NCI-H82 (cell line): ENCODE measurements at places on chromosomes 6 and 20.

GRCh38 chr6:68364271-68364805 is 270.7 kb upstream of the ADGRB3 start:
- DNase-seq = no peak

- DNase-seq = peak; percentile 83
Observed at GRCh38 chr6:116268589-116269293, 11.0 kb downstream of the TSPYL1 start.

DNA sequence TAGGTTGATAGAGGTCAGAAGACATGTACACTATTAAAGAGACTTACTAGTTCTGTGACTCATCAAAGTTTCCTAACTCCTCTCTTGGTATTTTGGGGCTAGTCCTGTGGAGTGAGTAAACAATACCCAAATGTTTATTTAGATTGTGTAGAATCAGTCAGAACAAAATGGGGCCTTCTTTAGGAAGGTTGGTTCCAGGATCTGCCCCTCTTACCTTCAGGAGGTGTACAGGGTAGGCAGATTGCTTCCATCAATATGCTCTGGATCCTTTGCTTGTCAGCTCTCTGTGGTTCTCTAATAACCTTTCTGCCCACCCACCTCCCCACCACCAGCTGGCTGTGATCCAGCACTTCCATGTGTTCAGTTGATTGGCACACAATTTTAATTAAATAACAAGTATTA is 107.0 kb downstream of the POPDC3 start:
- DNase-seq = no peak

- DNase-seq = peak; percentile 72
Observed at GRCh38 chr20:43191946-43192863, 2.5 kb upstream of the PTPRT start.

DNA sequence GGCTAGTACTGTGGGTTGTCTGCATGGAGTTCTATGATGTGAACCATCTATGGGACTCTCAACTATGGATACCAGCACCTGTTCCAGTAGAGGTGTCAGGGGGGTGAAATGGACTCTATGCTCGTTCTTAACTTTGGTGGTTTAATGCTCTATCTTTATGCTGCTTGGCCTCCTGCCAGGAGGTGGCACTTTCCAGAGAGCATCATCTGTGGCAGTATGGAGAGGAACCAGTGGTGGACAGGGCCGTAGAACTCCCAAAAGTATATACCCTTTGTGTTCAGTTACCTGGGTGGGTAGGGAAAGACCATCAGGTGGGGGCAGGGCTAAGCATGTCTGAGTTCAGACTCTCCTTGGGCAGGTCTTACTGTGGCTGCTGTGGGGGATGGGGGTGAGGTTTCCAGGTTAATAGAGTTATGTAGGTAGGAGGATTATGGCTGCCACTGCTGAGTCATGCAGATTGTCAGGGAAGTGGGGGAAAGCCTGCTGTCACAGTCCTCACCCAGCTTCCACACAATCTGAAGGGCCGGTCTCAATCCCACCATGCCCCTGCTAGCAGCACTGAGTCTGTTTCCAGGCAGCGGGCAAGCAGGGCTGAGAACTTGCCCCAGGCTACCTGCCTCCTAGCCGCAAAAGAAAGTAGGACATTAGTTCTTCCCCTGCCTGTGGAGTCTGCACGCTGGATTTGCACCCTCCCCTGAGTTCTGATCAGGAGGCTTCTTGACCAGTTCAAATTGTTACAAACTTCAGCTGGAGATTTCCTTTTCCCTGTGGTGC is 284.0 kb downstream of the KCNQ5 start:
- DNase-seq = peak; percentile 91

GRCh38 chr6:43627008-43627825 is 1.8 kb downstream of the GTPBP2 start:
- no peak for DNase-seq

DNA sequence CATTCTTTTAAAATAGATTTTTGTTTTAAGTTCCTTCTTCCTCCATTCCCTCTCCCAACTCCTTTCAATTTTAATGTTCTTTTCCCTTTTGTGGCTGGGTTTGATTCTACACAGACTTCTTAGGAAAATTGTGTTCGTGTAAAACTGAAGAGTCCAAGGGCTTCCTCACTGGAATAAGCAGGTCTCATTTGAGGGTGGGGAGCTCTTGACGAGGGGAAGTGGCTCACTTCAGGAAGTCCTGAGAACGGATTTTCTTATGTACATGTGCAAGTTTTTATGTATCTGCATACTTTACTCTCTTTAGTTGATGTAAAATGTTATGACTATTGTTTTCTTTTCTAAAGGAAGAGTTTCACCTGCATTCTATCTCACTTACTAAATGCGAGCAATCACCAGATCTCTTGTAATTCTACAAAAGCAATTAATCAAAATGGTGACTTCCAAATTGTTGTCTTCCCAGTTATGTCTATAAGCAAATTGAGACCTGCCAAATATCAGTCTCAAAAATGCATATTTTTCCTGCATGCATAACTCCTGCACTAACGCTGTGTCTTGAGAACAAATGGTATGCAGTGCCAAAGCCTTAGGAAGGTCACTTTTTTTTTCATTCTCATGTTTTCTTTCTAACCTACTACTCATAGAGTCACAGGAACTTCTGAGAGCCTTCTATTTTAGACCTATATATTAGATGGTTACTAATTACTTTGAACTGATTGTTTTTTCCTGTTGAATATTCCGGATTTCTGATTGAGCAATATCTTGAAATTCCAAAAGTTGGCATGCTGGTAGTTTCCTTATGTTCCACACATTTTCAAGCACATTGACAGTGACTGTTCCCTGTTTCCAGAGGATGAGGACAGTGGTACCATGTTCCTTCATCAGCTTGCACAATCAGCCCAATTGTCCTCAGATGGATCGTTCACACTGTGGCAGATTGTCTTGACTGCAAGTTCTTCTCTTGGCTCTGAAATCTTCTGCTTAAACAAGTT is 251.9 kb upstream of the PRDM1 start:
- DNase-seq = no peak

DNA sequence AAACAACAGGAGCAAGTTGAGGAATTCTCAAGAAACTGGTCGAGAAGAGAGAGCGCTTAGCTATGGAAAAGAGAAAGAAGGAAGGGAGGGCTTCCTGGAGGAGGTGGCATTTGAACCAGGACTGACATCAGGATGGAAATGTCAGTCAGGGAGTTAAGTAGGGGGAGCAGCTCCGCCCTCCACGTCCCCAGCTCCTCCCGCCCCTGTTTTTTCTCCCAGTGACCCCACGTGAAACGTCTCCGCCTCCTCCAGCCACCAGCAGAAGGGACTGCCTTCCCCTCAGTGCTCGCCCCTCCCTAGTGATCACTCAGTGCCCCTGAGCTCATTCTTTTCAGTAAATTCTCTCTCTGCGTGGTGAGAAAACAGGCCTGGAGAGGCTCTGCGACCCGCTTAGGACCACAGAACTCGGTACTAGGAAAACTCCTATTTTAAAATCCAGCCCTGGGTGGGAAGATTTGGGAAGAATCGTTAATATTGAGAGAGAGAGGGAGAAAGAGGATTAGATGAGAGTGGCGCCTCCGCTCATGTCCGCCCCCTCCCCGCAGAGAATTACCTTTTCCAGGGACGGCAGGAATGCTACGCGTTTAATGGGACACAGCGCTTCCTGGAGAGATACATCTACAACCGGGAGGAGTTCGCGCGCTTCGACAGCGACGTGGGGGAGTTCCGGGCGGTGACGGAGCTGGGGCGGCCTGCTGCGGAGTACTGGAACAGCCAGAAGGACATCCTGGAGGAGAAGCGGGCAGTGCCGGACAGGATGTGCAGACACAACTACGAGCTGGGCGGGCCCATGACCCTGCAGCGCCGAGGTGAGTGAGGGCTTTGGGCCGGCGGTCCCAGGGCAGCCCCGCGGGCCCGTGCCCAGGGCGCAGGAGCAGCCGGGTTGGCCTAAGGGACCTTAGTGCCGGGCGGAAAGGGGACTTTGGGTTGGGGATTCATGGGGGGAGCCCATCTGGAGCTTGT is 4.6 kb downstream of the HLA-DPB1 start:
- peak; percentile 72 for DNase-seq

DNA sequence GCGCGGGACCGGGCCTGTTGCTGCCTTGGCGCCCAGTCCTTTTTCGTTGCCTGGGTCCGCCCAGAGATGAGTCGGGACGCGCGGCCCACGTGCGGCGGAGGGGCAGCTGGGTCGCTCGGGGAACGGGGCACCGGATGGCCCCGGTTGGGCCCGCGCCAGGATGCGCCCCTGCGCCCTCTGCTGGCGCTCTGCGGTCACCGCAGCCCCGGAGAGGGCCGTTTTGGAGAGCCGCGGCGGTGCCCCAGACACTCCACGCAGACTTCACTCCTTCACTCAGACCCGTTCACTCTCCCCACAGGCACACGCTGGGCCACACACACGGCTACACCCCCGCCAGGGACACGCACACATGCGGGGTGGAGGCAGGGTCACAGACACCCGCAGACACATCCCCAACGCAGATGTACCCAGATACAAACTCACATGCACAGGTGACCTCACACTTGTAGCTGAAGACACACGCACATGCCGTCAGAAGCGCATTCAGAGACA is 38.8 kb downstream of the SRC start:
- DNase-seq = peak; percentile 72

- DNase-seq = no peak
Observed at GRCh38 chr6:138370631-138371451, 6.9 kb upstream of the SMIM28 start.

- DNase-seq = no peak
Observed at GRCh38 chr6:137775227-137775626, 91.8 kb upstream of the TNFAIP3 start.
